ENCODE measurements at places on chromosomes 6 and 20. TPM values are rescaled to one million over a fixed set of nuclear protein-coding genes. Genes with fewer than 3 reads are reported as not detected.

The VGLL2 gene
- total RNA-seq = not detected

The NOX3 gene
- not detected for total RNA-seq

The STX7 gene
- 69.7 TPM for total RNA-seq

The KIF6 gene
- total RNA-seq = 0.93 TPM
